ENCODE measurements at places on chromosomes 1 and 21.

DNA sequence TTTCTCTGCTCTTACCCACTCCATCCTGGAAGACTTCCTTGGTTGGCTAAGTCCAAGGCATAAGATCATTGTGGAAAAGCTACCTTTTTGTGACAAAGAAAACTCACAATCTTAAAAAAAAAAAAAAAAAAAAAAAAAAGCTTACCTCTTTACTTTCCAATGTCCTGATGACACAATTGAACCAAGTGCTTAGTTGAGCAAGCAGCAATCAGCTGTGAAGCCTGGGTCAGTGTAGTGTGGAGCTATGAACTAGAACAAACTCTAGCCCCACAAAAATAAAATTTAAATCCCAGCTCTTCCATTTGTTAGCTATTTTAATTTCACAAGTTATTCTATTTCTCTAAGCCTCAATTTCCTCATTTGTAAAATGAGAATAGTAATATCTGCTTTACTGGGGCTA lies 647.6 kb downstream of the LMO4 start:
- no peak for DNase-seq

GRCh38 chr1:205541161-205541886 lies 36.9 kb downstream of the CDK18 start:
- no peak for DNase-seq

DNA sequence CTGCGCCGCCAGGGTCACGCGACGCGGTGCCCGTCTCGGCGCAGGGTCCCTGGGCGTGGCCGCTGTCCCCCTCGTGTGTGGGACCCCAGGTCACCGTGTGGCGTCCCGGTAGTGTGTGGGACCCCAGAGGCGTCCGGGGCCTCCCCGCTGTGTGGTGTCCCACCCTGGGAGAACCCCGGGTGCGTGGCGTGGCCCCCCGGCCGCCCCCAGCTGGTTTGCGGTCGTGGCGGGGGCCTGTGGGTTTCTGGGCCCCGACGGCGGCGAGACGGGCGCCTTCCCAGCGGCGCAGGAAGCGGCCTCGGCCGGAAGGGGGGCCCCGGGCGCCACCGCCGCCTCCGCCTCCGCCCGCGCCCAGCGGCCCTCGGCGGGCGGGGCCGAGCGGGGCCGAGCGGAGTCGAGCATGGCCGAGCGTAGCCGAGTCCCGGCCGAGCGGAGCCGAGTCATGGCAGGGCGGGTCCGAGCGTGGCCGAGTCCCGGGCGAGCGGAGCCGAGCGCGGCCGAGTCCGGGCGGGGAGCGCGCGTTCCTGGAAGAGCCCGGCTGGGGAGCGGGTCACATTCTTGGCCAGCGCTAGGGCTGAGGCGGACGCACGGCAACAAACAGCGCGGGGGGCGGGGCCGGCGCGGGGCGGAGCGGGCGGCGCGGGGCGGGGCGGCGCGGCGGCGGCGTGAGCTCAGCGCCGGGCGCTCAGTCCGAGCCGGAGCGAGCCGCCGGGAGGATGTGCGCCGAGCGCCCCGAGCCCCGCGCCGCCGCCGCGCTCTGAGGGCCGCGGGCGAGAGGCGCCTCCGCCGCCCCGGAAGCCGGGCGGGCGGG lies 568 bp upstream of the SKI start:
- DNase-seq: peak; percentile 87

- DNase-seq: no peak
Observed at GRCh38 chr1:35888255-35888654, 5.2 kb downstream of the AGO1 start.

- DNase-seq: no peak
Observed at GRCh38 chr1:23718482-23718881, 24.8 kb upstream of the ELOA start.

- no peak for DNase-seq
Observed at GRCh38 chr1:21021311-21021710, 155.4 kb downstream of the EIF4G3 start.

DNA sequence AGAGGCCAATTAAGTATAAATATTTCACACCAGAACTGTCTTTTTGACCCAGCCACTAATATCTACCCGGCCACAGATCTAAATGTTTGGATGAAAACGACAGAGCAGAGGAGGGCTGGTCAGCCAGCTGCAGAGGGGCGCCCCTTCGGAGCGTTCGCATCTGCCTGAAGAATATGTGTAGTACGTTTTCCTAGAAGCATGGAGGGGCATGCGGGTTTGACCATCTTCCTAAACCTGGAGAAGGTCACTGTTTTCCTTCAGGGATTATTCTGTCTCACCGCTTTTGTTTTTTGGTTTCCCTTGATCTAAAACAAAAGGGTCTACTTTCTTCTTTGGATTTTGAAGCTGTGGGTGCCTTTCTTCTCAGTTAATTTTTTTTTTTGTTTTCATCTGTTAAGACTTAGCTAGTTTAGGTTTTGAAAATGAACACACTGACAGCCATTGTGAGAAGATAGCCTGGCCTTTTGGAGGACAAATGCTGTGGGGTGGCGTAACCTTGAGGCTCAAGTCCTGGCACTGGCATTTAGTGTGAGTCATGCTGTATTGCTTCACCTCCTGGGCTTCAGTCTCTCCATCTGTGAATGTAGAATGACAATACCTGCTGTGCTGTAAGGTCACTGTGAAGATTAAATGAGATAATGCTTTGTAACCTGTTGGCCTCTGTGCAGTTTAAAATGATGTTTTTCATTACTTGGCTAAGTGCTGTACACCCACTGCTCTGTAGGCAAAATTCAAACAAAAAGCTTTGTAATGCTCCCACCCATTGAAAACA lies 74.1 kb upstream of the IRF2BP2 start:
- DNase-seq: no peak

GRCh38 chr1:185132534-185132933 lies 24.2 kb downstream of the TRMT1L start:
- DNase-seq: no peak

GRCh38 chr1:63046539-63046938 lies 262.6 kb downstream of the ATG4C start:
- DNase-seq: no peak

DNA sequence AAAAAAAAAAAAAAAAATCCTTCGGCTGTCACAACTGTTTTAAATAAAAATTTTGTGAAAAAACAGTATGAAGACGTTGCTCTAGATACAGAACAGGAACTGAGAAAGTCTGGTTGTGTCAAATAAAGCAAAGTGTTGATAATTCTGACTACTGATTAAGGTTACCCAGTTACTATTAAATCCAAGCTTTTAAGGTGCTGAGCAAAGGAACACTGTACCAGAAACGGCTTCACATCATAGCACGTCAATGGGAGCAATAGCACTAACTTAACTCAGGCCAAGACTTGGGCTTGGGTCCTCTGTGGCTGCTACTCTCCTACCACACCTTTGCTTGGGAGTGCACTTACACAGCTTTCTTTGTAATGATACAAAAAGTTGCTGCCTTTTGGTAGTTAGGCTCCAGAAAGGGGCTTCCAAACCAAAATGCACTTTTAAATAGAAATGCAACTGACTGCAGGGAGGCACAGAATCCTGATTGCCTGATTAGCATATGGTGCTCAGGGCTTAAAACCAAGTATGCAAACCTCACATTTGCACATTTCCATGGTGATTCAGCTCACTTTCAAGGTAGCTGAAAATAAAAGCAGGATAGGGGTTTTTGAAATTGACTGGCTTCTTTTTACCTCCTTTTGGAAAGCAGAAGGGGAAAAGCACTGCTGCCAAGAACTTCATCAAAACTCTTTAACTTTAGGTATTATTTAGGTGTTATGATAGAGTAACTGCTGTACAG lies 6.3 kb downstream of the MCL1 start:
- DNase-seq: no peak

GRCh38 chr1:31733389-31734219 lies 29.8 kb upstream of the COL16A1 start:
- no peak for DNase-seq

DNA sequence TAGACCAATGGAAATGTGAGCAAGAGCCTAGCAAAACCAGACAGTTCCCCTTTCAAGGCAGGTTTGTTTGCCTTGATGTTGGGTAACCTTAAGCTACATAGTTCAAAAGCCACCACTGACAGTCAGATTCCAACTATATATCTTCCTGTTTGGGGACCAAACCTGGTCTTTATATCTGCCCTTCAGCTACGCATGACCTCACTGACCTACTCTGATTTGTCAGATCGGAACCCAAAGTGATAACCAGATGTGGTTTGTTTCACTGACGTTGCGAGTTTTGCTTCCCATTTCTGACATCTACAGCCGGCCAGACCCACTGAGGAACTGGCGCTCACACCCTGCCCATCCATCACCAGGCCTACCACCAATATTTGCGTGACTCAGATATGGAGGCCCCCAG lies 361.1 kb upstream of the CHRM3 start:
- DNase-seq: no peak

DNA sequence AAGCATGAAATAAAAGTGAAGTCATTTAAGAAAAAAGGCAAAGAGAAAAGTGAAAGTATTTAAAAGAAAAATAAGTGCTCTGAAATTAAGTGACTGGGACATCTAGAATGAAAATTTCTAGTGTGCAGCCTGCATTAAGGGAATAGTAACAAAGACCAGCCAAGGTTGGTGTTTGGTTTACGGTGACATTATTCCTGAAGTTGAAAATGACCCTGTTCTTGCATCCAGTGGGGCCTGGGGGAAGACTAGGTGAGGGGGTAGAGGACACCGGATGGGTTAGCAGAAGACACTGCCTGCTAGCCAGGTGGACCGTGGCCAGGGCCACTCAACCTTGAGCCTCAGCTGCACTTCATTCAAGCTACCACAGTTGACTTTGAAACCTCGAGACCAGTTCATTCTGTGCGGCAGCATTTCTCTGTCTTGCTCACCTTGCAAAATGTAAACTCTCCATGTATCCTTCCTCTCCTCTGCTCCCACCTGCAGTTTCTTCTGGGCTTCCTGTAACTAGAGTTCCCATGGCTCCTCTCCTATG lies 14.3 kb upstream of the KCNK1 start:
- DNase-seq: no peak

GRCh38 chr1:233651563-233652233 lies 37.8 kb downstream of the KCNK1 start:
- DNase-seq: no peak

GRCh38 chr1:226677027-226678020 lies 61.8 kb downstream of the ITPKB start:
- peak; percentile 61 for DNase-seq

DNA sequence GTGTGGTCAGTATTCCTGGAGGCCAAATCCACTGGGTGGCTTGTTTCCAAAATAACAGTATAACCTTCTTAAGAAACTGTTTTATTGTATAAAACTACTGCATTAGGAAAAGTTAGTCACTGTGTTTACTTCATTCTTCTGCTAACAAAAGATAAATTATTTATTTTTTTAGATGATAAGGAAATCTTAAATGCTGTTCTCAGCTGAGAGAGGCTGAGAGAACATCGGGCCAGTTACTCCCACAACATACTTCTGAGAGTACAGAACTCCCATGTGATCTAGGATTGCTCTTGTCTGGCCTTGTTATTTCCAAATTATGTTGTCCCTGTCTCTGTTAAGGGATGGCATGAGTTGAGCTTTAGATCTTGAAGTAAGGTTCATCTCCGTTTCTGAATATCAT lies 96.7 kb upstream of the CXADR start:
- no peak for DNase-seq

DNA sequence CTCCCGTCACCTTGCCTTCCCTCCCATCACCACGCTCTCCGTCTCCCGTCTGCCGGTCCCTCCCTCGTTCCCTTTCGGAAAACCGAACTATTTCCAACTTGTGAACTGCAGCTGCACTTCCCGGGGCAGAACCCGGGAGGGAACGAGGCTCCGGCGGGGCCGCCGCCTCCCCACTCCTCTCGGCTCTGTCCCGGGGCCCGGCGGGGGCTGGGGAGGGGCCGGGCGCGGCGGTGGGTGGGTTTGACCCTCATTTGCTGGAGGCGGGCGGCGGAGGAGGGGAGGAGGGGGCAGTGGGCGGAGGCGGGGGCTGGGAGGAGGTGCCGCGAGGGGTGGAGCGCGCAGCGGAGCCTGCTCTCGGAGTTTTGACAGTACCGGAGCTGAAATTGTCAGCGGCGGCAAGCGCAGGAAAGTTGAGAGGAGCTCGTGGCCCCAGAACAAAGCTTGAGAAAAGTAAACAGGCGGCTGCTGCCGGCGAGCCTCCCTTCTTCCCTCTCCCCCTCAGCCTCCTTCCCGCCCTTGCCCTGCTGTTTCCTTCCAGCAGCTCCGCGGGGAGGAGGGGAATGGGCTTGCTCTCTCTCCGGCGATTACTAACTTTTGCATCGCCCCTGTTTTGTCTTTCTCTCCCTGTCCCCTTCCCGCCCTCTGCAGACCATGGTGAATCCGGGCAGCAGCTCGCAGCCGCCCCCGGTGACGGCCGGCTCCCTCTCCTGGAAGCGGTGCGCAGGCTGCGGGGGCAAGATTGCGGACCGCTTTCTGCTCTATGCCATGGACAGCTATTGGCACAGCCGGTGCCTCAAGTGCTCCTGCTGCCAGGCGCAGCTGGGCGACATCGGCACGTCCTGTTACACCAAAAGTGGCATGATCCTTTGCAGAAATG lies 2.9 kb downstream of the LMO4 start:
- peak; percentile 42 for DNase-seq

- no peak for DNase-seq
Observed at GRCh38 chr1:230869500-230869899, 1.2 kb upstream of the C1orf198 start.

GRCh38 chr1:117596023-117596720 lies 9.7 kb upstream of the TENT5C start:
- DNase-seq: no peak

DNA sequence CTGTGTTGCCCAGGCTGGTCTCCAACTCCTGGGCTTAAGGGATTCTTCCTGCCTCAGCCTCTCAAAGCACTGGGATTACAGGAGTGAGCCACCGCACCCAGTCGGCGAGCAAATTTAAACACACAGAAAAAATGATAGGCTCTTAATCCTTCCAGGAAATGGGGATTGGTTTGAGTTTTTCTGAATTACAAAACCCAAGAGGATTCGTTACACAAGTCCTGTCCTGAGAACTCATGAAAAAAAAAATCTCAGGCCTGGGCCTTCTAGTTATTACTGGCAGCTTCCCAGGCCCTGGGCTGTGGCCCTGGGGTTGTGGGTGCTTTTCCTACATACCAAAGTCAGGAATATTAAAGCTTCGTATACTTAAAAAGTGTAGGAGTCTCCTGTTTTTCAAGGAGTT lies 6.3 kb upstream of the IFNGR2 start:
- no peak for DNase-seq

- DNase-seq: no peak
Observed at GRCh38 chr1:158818560-158818959, 12.6 kb upstream of the MNDA start.

GRCh38 chr21:19608101-19608621 lies 1204.6 kb upstream of the TMPRSS15 start:
- DNase-seq: no peak

- no peak for DNase-seq
Observed at GRCh38 chr1:153684892-153685291, 6.4 kb downstream of the NPR1 start.

- no peak for DNase-seq
Observed at GRCh38 chr1:192766876-192767275, 42.0 kb upstream of the RGS2 start.

- no peak for DNase-seq
Observed at GRCh38 chr1:213444224-213444623, 393.2 kb downstream of the RPS6KC1 start.

DNA sequence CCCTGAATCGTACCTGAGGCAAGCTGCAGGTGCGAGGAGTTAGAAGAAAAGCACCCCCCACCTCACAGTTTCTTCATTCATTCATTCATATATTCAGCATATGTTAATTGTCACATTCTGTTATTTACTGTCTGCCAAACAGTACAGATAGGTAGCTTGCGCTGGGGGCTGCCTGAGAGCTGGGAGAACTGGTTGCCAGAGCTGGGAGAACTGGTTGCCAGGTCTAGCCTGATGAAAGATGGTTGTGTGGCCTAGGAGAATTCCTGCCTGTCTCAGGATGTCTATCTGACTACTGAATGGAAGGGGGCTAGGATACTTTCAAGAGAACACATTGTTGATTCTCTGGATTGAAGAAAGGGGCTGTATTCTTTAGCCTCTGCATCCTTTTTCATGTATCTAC lies 225.9 kb upstream of the POU3F1 start:
- DNase-seq: no peak

GRCh38 chr21:34132926-34133325 lies 59.5 kb downstream of the MRPS6 start:
- DNase-seq: no peak
